ENCODE measurements at places on chromosomes 2 and 18.

- DNase-seq: no peak
These were observed 297.5 kb upstream of the UBE2E3 start for GRCh38 chr2:180682871-180683270.

DNA sequence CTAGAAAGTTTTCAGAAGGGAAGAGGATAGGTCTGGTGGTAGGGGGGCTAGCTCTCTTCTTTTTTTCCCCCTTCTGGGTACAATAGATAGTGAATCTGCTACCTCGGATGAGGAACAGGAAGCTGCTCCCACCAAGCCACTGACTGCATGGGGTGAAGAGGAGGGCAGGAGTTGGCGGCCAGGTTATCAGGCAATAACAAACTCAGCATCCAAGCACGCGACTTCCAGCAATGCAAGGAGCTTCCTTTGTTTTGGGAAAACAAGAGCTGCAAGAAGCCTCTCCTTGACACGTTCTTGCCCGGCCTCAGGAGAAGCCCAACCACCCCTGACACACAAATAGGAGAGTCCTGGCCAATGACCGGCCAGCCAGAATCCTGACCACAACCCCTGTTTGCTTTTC, 32.2 kb downstream of the NHEJ1 start:
- no peak for DNase-seq

- DNase-seq: no peak
These were observed 715.4 kb upstream of the ZEB2 start for GRCh38 chr2:145235312-145235711.

- DNase-seq: no peak
These were observed 57.8 kb downstream of the RMDN2 start for GRCh38 chr2:37982847-37983246.

DNA sequence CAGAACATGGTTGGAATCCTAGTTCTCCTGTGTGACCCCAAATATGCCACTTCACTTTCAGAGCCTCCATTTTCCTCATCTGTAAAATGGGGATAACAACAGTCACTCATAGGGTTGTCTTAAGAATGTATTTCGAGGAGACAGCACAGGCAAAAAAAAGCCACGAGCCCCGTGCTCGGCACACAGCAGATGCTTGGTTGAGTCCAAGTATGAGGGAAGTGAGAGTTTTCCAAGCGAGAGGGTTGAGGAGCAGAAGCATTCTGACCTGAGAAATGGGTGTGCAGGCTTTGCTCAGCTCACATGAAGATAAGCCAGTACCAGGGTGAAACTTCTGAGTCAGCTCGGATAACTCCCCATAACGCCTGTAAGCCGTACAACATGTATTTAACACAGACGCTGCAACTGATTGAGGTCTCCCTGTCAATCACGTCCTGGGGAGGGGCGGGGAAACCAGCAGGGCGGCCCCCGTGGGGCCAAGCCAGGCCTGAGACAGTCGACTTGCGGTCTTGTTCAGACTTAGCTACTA, 23.0 kb upstream of the ODC1 start:
- no peak for DNase-seq

GRCh38 chr2:44975571-44976450, 33.4 kb downstream of the SIX2 start:
- no peak for DNase-seq

- no peak for DNase-seq
These were observed 819.1 kb upstream of the FSHR start for GRCh38 chr2:49973436-49973835.

DNA sequence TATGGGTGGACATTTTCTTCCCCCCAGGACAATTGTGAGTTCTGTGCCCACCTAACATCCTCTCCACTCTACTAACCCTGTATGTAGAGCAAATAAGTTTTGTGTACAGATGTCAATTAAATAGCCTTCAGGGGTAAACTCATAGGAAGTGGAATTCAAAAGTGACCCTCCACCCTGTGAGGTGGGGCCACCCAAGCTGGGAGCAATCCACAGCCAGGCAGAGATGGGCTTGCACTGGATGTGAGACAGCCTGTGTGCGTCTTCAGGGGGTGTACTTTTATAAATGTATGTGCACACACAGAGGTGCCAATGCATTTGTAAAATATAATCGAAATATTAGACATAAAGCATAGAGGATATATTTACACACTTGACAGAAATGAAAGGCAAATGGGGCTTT, 33.1 kb upstream of the ATP6V1B1 start:
- DNase-seq: no peak

DNA sequence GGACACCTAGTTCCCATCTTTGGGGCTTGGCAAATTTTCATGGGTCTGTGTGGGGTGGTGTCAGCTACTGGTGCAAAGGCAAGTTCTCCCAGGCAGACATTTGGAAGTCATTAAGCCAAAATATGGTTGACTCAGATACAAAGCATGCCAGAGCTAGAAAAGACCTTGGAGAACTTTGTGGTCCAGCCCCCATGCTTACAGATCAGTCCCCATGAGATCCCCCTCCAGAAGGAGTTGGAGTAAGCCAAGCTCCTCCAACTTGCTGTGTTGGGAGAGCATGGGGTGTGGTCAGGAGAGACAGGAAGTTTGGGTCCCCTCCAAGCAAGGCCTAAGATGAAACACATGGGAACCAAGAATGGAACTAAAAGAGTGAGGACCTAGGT, 224.5 kb downstream of the CYP26B1 start:
- no peak for DNase-seq

DNA sequence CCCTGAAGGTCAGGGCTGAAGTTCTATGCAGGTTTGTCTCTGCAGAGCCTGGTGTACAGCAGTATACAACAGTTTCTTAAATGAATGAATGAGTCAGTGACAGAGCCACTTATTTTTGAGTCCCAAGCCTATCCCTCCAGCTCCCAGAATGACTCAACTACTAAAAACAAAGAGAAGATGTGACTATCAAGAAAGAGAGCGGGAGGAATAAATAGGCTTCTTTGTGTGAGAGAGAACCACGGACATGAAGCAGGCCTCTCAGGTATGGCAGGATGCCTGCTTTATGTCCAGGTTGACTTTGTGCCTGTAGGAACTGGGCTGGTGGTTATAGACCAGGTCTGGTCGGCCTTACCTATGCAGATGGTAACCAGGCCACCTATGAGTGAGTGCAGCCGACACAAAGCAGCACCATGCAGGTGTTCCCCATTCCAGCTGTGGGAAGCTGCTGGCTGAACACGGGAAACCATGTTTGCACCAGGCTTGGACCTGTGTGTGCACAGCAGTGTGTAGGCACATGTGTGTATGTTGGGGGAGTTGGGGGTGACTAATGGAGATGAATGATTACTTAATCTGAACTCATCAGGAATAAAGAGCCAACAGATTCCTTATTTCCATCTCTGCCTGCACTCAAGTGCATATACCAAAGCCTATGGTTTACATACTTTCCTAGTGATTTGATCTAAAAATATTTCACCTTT, 171.0 kb downstream of the OSR1 start:
- no peak for DNase-seq

GRCh38 chr2:1907291-1907690, 163.0 kb upstream of the PXDN start:
- DNase-seq: no peak

GRCh38 chr2:51420511-51420910, 388.6 kb upstream of the NRXN1 start:
- no peak for DNase-seq

DNA sequence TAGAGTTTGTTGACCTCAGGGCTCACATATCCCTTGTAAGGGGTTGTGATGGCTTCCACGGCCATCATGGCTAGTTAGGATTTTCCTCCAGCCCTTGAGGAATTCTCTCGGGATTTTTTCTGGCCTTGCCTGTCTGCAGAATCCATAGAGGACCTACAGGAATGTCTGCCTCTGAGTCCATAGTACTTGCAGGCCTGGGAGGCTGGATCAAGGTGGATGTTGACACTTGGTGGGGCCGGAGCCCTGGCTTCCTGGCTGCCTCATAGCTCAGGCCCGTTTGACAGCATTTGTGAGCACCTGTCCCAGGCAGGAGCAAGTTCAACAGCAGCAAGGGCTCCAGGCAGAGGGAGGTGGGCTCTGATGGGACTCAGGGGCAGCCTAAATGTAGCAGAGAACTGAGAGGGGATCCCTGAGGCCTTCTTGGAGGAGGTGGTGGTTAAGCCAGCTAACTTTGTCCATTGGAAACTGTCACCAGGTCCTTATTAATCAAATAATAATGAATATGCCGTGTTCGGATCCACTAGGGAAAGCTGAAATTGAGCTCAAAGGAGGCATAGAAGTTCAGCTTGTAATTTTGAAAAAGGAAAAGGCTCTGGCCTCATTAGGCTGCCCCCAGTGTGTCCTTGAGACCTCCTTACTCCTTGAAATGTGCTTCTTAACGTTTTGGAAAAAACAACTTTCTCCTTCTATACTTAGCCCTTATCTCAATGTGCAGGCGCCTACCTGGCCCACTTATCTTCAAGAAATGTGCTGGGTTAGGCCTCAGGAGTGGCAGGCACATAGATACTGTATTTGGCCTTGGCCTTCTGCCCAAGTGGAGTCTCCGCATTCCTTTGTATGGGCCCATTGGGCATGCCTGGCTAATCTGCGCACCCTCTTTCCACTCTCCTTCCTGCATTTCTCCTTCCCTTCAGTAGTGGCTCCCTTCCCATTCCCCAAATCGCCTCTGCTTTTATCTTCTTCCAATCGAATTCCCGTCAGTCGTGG, 66.9 kb downstream of the HPCAL1 start:
- no peak for DNase-seq

DNA sequence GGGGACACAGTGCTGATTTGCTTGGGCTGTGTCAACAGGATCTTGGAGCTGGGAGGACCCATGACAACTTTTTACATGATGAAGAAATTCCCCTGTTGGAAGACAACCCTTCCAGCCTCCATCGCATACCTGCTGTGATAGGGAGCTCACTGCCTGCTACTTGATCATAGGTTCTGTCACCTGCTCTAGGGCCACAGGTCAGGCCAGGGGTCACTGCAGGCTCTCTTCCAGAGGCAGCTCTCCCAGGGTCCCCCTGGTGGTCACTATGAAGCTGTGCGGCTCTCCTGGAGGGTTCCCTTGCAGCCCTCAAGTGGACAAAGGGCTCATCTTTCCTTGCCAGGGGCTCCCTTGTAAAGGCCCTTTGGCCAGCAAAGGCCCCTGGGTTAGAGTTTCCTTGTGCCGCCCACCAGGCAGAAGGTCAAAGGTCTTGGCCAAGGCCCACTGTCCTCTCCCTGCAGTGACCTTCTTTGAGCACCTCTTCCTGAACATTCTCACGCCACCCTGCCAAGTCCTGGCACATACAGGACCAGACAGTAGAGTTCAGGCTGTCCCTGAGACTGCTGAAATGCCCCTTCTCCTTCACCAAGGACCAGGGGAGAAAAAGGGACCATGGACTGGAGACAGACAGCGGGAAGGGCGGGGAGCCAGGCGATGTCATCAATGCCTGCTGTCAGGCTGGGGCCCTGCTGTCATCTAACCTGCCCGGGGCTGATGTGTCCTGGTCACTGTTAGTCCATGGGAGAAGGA, 345.1 kb downstream of the DYSF start:
- DNase-seq: peak; percentile 11

DNA sequence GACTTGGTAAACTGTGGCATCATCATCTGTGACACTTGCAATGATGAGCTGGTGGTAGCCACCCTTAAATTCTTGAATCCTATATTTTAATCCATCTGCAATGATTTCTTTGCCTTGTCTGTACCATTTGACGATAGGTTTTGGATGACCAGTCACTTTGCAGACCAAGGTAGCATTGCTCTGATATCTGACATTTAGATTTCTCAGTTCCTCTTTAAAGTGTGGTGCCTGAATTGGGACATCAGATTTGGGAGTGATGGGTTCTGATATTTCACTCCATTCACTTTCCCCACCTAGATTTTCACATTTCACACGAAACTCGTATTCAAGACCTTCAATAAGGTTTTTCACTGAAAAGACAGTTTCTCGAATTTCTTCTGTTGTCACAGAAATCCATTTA, 55.8 kb downstream of the PLEKHA3 start:
- no peak for DNase-seq

GRCh38 chr2:169110916-169111315, 41.6 kb downstream of the DHRS9 start:
- DNase-seq: no peak

GRCh38 chr2:44886414-44886813, 55.1 kb upstream of the SIX3 start:
- no peak for DNase-seq

GRCh38 chr2:230158468-230158867, 61.3 kb downstream of the SP110 start:
- DNase-seq: no peak

DNA sequence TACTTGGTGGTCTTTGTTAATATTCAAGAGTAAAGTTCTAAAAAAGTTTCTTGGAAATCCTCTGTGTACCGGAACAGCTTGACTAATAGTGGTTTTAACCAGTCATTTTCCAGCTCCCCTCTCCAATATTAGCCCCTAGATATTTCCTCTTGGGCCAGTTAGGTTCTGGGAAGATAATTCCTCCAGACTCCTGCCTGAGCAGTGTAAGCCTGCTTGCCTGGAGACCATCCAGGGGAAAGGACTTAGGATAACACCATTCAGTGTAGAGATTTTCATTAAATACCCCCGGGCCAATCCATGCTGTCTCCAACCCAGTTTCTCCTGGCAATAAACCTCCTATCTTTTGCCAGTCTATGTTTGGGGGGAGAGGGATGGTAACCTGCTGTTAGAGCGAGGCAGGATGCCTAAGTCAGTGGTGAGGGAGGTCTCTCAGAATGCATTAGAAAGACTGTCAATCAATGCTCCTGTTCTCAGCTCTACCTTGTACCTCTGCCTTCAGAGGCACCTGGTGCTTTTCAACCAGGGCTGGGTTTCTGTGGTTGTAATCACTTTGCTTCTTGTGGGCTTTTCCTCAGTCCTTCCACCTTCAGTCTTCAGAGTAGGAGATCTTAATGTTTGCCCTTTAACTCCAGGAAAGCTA, 186.4 kb downstream of the RNF152 start:
- DNase-seq: no peak

DNA sequence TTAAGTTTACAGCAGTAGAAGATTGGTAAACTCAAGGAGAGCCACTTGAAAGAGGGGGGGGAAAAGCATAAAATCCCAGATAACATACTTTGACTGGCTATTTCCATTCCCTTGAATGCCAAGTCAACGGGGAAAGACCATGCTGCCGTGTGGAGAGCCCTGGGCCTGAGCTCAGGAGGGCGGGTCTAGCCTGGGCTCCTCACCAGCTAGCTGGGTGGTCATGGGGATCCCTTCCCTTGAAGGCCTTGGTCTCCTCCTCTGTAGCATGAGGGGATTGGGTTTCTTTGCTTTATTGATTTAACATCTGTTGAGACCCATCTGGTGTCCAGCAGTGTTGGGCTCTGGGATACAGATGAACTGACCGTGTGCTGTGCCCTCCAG, 35.0 kb downstream of the TEX51 start:
- no peak for DNase-seq

DNA sequence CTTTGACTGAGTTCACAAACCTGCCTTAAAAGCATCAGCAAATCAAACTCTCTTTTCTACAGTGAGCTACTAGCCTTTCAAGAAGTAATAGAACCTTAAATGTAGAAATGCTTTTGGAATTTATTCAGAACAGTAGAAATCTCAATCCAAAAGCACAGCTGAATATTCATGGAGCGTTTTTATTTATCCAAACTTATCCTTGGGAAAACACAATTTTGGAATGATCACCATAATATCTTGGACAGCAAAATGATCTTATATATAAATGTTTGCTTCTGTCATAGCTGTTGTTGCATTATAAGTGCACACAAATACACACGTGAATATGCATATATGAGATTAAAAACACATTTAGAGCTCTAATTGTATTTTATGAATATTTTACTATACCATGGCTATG, 747.3 kb upstream of the PIK3C3 start:
- DNase-seq: no peak

- DNase-seq: no peak
These were observed 52.6 kb downstream of the MGAT5 start for GRCh38 chr2:134306521-134306920.

- no peak for DNase-seq
These were observed 73.2 kb downstream of the LRRFIP1 start for GRCh38 chr2:237700512-237701032.

- DNase-seq: no peak
These were observed 221.8 kb downstream of the FHOD3 start for GRCh38 chr18:36519358-36519757.
